NT2/D1 (cell line): ENCODE measurements at places on chromosomes 3 and 15.

DNA sequence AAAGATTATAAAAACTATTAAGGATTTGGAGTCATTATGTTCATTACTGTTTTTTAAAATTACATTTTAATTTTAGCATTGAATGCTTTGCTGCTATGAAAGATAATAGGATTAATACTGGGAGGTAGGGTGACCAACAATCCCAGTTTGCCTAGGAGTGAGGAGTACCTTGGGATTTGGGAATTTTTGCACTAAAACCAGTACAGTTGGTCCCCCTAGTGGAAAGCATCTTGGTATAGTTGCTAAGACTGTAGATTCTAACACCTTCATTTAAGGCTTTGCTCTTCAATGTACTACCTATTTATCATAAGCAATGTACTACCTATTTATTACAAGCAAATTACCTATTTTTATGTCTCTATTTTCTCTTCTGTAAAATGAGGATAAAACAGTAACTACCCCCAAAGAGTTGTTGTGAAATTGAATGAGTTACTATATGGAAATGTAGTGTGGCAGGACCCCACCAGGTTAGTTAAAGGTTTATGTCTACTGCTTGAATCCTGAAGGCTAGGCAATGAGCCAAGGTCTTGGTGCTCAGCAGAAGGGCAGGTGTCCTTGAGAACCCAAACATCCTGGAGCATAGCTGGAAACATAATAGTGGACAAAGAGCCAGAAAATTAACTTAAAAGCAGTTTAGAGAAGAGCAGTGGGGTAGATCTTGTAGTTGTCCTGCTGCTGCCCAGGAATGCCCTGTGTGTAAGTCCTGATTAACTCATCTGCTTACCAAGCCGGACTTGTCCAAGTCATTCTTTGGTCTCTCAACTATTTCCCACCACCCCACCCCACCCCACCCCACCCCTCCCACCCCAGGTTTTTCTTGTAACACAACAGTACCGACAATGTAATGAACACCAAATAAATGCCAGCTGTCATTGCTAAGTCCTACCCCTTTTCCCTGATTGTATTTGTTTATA is 49.2 kb upstream of the NMD3 start:
- peak; percentile 16 for DNase-seq

GRCh38 chr3:154356009-154356408 is 31.7 kb upstream of the DHX36 start:
- DNase-seq: no peak

DNA sequence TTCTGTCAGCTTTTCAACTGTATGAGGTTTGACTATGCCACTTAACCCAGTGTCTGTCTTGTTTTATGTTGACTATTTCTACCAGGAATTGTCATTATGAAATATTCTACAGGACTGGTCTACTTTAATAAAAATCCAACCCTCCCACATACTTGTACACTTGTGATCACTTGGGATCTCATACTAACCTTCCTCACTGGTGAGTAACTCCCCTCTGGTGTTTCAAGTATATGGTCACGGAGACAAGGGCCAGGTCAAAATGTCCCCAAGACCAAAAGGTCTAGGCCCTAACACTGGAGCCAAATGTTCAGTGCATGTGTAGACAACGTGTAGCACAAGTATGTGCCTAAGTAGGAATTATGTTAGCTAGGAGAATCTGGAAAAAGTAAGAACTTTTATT is 122.7 kb upstream of the TJP1 start:
- no peak for DNase-seq

DNA sequence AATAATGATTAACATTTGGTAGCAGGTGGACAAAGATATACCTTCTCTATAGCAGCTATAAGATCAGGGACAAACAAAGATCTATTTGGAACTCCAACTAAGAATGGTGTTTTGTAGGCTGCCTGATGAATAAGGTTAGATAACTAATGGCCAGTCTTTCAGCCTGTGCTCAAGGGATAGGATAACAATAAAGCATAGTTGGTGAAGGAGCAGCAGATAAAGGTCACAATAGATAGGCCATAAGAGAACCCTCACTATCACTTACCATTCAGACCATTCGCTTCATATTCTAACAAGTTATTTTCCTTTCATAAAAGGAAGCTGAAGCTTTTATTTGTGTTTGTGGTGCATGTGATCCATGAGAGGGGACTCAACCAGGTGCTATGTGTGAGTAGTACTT is 19.8 kb downstream of the EPM2AIP1 start:
- no peak for DNase-seq

GRCh38 chr3:10251006-10251405 is 2.7 kb downstream of the TATDN2 start:
- DNase-seq: no peak

GRCh38 chr3:41975416-41976103 is 13.7 kb upstream of the ULK4 start:
- no peak for DNase-seq

DNA sequence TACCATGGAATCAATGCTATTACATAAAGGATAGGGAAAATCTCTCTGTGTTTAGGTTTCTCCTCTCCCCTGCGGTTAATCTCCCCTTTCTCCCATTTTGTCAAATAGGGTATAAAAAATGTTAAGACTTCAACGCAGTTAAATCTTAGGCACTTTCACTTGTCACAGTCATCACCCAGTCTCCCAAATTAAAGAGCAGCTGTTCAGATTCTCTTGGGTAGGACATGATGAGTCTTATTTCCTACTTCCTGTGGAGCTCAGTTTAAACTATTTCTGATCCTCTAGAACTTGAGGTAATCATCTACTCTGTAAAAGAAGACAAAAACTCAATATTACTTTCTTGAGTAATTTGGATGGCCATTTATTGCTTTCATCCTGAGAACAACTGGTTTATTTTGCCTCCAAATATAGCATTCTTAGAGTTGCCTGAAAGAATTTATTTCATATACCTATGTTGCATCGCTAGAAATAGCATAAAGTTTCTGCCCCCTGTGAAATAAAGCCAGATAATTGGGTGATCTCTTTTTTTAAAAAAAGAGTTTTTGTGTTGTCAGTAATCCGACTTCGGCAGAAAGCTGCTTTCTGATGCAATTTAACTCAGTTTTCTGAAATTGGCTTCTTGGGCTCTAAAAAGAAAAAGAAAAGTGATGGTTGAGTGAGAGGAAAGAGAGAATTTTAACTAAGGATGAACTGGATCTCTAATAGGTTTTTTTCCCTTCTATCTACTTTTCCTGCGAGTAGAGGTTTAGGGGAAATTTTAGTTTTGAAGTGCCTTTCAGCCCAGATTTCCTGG is 20.7 kb downstream of the RAP2B start:
- DNase-seq: no peak

- DNase-seq: no peak
Observed at GRCh38 chr3:169029674-169030285, 633.7 kb downstream of the MECOM start.
